LHCN-M2 (cell line): ENCODE measurements at places on chromosomes 4 and X. TPM values are rescaled to one million over a fixed set of nuclear protein-coding genes. Genes with fewer than 3 reads are reported as not detected.

The ZFP92 gene
- not detected in 2 replicates for total RNA-seq

The SEPTIN11 gene
- 188 and 202 TPM in 2 replicates for total RNA-seq

The PAGE4 gene
- not detected in 2 replicates for total RNA-seq

The GPR143 gene
- 0.17 TPM in 1 of 2 replicates, not detected in the other for total RNA-seq

The MAGEA1 gene
- not detected in 2 replicates for total RNA-seq

The RAI2 gene
- total RNA-seq = 0.11 TPM in 1 of 2 replicates, not detected in the other

The ALAS2 gene
- total RNA-seq = not detected in 2 replicates

The ZNF157 gene
- 0.06 TPM in 1 of 2 replicates, not detected in the other for total RNA-seq
